Left renal pelvis (tissue), 4 donors: ENCODE measurements at places on chromosomes 1 and 21.

- no peak for DNase-seq
Observed at GRCh38 chr1:34843392-34844251, 15.9 kb downstream of the SMIM12 start.

DNA sequence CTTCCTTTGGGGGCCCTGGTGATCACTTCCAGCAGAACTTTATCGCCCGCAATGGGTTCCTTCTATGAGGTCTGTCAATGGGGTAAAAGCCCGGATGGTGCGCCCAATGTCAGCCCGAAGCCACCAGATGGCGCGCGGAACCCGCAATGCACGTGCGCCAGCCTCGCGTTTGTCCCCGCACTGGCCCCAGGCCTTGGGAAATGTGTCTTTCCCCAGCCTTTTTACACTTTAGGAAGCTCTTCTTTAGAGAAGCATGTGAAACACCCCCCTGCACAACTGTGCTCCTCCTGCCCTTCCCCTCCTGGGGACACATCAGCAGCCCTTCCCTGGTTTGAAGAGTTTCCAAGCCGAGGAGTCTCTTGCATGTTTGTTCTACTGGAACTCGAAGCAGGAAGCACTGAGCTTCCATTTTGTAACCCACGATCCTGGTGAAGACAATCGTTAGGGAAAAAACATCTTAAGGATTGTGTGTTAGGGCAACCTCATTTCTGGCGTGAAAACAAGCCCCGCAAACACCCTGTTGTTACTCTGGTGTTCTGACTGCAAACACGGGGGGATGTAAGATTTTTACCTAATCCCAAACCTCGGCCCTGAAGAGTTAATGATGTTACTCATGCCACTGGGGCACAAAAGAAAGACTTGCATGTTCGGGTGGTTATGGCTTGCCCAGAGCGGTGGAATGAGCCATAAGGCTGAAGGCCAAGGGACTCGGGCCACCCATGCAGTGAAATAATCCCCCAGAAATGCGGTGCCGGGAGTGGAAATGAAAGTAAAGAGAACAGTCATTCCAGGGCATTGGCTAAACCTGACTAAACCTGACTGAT, 20.4 kb upstream of the TARBP1 start:
- peak; percentile 70 for DNase-seq

- DNase-seq = no peak
Observed at GRCh38 chr1:245095903-245096302, 58.9 kb upstream of the KIF26B start.

- DNase-seq = no peak
Observed at GRCh38 chr1:35454176-35454575, 103.0 kb downstream of the KIAA0319L start.

DNA sequence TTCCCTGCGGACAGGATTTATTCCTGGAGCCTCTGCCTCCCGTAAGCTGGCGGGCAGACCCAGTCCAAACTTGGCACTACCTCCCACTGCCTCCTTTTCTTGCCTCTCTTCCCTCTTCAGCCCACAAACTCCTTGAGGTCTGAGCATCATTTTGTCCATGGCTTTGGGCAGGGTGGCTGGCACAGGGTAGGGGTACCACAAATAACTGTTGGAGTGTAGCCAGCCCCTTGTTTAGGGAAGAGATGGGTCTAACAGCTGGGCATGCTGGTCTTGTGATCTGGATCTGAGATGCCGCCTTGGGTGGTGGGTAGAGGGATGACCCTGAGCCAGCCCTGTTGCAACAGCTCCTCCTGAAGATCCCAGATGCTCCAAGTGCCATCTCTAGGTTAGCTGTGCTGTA, 71.4 kb upstream of the CLDN14 start:
- DNase-seq = no peak

GRCh38 chr1:180230791-180231505, 884 bp downstream of the LHX4 start:
- no peak for DNase-seq

- DNase-seq = no peak
Observed at GRCh38 chr1:230771773-230772354, 24.7 kb downstream of the CAPN9 start.

GRCh38 chr1:34845131-34845901, 14.2 kb downstream of the SMIM12 start:
- no peak for DNase-seq

DNA sequence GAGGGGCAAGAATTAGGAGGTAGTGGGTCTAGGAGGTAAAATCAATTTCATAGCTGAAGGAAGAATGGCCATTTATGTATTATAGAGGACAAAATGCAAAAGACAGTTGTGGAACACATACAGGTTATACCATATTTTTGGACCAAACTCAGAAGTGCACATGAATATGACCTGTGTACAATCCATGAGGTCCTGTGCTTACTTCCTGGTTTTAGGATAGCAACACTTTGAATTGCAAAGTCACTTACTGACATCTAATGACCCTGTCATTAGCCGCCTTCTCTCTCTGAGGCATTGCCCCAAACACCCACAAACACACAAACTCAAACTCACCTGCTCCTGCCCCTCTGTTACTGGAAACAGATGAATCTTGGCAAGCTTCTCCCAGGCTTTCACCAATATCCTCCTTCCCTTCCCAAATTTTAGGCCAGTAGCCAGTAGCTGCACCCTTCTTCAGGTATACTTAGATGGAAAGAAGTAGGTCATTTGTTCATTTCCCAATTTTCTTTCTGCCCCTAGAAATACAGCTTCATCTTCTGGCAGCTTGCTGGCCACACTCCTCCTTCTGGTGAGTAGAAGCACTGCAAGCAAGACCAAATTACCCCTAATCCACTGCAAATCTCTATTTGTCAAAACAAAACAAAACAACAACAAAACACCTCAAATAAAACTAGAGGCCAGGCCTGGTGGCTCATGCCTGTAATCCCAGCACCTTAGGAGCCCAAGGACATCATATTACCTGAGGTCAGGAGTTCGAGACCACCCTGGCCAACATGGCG, 13.7 kb upstream of the RPL5 start:
- DNase-seq = no peak

- no peak for DNase-seq
Observed at GRCh38 chr1:53683986-53684740, 54.8 kb downstream of the GLIS1 start.

GRCh38 chr21:31218830-31219608, 125.0 kb downstream of the TIAM1 start:
- DNase-seq = no peak

- no peak for DNase-seq
Observed at GRCh38 chr21:28642891-28643290, 349.8 kb downstream of the LTN1 start.

GRCh38 chr1:201466492-201466891, 2.5 kb downstream of the PHLDA3 start:
- DNase-seq = no peak

GRCh38 chr1:42852608-42852980, 6.2 kb downstream of the ZNF691 start:
- DNase-seq = no peak

GRCh38 chr1:182149411-182149965, 88.0 kb upstream of the ZNF648 start:
- DNase-seq = no peak

DNA sequence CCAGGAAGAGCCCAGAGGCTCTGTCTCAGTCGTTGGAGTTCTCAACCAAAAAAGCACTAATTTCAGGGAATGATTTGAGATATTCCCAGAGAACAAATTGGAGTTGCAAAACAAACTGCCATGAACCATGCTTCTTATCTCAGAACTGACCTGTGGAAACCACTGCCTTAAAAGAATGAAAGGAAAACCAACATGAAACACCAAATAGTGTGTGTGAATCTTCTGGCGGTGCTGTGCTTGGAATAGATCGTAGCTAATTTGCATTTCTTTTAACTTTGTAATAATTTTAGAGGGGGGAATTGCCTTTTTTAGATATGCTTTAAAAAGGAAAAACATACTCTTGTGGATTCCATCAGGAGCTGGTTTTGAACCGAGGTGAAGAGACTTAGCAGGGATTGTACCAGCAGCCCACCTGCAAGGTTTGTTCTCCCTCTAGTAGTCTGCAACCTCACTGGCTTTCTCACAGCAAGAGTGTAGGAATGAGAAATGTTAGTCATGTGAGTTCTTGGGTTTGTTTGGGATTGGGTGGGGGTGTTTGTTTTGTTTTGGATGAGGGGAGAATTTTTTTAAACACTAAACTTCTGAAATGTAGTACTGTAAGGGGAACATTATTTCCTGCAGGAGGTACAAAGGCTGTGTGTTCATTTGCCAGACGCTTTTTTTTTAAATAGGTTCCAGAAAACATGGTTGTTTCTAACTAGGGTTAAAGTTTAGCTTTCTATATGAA, 45.7 kb upstream of the ANGPTL1 start:
- DNase-seq = no peak

DNA sequence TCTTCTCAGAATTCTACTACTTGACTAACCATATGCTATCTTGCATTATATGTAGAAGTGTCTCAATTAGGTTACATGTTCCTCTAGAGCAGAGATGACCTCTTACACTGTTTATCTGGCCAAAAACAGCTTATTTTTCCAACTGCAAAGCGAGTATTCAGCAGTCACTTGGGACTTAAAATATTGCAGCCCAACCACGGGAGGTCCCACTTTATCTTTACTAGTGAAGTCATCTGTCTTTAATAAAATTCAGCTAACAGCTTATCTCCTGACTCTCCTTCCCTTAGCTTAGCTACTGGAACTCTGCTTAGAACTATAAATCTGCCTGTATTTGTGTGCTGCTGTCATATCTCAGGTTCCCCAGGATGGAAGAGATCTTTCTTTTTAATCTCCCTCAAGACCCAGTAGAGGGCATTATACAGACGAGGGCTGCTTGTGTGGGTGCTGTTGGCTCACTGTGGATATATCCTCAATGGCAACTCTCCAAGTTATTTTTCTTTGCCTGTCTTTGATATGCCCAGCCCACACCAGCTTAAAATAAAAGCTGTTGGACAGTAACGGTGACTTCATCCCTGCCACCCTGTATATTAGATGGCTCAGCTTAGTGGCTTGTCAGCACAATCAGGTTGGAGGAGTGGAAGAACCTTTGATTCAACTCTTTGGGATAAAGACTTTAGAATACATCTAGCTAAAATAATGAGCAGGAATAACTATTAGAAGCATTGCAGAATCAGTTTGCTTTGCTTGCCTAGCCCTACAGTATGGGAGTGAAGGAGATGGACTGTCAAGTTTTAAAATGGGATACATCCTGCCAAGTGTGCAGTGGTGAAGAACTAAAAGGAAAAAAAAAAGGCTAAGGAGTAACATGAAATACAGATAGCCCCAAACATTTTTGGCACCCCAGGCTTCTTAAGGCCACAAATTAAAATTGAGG, 9.6 kb downstream of the ENSA start:
- DNase-seq = no peak

DNA sequence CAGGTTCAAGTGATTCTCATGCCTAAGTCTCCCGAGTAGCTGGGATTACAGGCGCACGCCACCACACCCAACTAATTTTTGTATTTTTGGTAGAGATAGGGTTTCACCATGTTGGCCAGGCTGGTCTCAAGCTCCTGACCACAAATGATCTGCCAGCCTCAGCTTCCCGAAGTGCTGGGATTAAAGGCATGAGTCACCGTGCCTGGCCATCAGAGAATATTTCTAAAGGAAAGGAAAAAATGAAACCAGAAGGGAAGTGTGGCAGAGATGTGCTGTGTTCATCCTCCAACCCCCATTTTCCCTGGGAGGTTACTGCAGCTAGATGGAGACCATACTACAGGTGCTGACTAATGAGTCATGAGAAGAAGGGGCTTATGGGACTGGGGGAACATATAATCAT, 964.1 kb downstream of the TTLL7 start:
- no peak for DNase-seq

DNA sequence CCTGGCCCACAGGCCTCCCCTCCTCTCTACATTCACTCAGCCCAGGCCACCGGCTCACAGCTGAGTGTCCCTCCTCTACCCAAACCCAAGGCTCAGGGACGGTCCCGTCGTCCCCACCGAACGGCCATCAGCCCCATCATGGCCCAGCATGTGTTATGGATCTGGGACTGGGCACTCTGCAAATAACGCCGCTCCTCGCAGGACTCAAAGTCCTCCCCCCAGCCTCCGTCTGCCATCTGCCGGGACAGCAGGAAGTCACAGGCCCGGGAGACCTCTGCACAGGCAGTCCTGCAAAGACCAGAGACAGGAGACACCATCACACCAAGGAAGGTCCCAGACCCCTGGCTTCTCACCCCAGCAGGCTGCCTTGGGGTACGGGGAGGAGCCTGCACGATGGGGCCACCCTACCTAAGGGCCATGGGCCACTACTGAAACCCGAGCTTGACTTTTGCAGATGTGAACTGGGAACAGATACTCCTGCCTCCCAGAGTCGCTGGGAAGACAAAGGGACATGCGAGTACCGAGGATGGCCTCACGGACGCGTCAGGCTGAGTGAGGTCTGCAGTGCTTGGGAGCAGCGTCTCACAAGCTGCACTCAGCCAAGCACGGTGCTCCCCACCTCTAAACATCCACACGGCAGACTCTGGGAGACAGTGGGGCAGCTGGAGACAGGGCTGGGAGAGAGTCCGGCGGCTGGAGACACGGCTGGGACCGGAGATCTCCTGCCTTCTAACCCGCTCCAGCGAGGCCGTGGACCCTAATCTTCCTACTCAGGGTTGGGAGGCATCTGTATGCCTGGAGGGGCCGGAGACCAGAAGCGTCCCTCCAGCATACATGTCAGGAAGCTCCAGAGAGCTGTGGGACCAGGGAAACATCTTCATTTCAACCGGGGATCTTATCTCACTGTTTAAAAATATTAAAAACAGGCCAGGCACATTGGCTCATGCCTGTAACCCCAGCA, 10.4 kb upstream of the SPATC1L start:
- DNase-seq = no peak

- DNase-seq = no peak
Observed at GRCh38 chr1:183879494-183879893, 74.6 kb downstream of the RGL1 start.

- no peak for DNase-seq
Observed at GRCh38 chr1:152110860-152111514, 4.3 kb downstream of the TCHH start.
